ENCODE measurements at places on chromosomes 4 and X.

- no peak for DNase-seq
Measured at GRCh38 chrX:136747003-136747986, 33.4 kb downstream of the ARHGEF6 start.

GRCh38 chr4:5919571-5919970 is 26.7 kb upstream of the CRMP1 start:
- DNase-seq: no peak

DNA sequence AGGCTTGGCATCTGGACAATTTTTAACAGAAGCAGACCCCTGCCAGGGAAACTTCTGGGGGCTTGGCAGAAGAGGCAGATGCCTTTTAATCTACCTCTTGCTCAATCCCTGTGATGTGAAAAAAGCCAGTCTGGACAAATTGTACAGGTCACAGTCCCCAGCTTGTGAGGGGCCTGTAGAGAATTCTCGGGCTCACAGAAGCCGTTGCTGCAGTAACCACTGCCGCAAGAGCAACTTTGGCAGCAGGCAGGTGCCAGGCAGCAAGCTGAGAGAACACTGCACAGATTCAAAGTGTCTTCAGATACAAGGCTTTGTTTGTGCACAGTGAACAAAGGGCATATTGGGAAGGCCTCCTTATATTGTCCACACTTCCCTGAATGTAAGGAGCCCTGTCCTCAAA is 11.7 kb downstream of the GPKOW start:
- no peak for DNase-seq

DNA sequence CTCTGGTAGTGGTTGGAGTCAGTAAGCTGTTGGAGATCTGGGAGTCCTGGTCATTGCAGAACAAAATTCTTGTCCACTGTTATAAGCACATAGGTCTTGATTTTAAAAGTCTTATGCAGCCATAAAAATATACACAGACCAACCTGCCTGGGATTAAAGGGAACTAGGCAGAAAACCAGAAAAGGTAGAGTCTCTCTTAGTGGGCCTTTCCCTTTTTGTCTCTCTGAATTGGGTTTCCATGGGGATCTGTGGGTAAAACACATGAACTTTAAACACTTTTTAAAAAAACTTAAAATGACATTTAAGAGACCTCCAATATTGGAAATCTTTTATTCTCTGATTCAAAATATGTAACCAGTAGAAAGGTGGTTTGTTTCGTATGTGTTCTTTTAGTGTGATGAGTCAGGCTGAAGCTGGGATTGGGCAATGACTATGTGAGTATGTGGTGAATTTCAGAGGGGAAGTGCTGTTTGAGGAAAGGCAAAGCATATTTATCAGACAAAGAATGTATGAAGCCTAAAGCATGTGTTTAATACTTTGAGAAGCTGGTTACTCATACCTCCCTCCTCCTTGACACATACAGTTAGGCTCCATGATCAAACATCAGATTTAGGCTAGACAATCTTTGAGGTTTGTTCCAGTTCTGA is 29.6 kb downstream of the SLC16A2 start:
- DNase-seq: no peak

- DNase-seq: no peak
Measured at GRCh38 chrX:31459361-31459760, 387.5 kb upstream of the FTHL17 start.

GRCh38 chr4:119471259-119471658 is 149.3 kb upstream of the FABP2 start:
- no peak for DNase-seq

DNA sequence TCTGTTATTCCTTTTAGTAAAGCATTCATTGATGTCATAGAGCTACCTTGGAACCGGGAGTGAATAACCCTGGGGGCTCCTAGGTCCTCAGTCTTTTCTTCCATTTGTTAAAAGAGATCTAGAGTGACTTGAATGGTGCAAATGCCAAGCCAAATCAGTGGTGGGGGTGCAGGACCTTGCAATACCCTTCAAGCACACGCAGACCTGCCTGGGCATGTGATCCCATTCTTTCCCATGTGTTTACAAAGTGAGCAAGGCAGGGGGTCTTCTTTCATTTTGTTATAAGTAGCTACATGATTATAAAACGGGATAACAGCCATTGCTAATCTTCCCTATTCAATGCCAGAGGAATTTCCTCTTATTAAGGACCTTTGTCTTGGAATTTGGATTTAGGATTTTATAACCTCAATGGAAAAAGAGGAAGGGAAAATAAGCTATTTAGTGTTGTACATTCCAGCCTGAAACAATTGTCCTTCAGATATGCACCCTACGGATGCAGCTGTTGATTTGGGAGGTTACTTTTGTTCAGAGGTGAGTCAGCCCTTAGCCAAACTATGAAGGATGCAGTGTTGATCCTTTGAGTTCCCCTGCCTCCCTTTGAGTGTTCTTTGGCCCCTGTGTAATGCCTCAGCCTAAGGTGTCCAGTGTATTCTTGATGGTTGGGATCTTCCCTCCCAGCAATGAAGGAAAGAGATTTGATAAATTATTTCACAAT is 623.8 kb upstream of the HTR2C start:
- no peak for DNase-seq

- no peak for DNase-seq
Measured at GRCh38 chrX:110242371-110242770, 75.5 kb downstream of the AMMECR1 start.

- DNase-seq: no peak
Measured at GRCh38 chr4:7581477-7581876, 146.7 kb upstream of the PSAPL1 start.

DNA sequence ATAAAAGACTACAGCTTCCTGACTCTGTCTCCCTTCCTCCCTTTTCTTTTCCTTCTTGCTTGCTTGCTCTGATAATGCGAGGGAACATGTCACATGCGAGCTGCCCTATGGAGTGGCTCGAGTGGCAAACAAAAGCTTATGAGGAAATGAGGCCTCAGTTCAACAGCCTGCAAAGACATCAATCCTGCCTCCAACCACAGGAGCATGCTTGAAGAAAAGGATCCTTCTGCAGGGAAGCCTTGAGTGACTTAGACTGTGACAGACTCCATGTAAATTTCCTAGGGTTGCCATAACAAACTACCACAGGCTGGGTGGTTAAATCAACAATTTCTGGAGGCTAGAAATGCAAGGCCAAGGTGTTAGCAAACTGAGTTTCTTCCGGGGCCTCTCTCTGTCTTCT is 152.5 kb downstream of the NR3C2 start:
- DNase-seq: no peak

- DNase-seq: no peak
Measured at GRCh38 chr4:20078644-20079043, 173.1 kb upstream of the SLIT2 start.

DNA sequence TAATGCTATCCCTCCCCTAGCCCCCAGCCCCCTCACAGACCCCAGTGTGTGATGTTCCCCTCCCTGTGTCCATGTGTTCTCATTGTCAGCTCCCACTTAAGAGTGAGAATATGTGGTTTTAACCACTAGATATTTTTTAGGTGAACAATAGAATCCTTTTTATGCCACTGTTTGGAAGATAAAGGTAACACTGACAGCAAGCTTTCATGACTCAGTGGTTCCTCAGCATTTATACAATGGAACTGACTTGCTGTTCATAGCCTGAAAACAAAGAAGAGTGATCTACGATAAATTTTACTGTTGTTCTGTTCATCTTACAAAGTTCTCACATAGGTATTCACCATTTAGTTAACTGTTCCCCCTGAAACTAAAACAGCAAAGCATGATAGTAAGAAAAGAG is 147.8 kb downstream of the ARHGAP10 start:
- DNase-seq: no peak

- DNase-seq: no peak
Measured at GRCh38 chr4:158111241-158111640, 61.6 kb downstream of the GASK1B start.

- DNase-seq: no peak
Measured at GRCh38 chrX:20527558-20528011, 260.9 kb upstream of the RPS6KA3 start.

DNA sequence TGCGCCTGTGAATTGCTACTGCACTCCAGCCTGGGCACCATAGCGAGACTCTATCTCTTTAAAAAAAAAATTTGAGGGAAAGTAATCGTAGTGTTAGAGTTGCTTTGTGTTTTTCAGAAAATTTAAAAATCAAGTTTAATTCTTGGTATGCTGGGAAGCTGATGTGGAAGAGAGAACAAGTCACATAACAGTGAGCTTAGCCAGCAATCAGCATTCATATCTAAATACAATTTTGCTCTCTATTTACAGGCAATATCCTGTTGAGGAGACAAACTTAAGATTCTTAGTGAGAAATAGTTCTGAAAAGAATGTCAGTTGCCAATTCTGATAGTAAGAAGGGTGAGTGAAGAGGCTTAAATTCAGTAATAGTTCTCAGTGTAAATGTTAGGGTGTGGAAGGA is 9.6 kb upstream of the NDUFC1 start:
- DNase-seq: no peak

DNA sequence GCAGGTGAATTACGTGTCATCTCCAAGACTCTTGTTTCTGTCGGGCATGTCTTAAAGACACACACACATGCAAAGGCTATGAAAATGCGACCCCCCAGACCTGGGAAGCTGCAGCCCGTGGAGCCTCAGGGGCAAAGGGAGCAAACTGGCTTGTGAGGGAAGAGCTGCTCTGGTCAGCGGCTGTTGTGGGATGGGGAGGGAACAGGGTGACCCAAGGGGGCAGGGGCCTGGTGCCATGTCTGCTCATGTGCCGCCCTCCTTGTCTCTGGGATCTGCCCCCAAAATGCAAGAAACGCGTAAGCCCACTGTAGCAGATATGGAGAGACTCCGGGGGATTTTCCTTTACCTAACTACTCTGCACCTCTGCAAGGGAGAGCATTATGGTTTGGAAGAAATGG is 92.4 kb downstream of the PHKA2 start:
- DNase-seq: no peak

Data from stimulated activated CD4-positive, alpha-beta T cell treated with anti-CD3 and anti-CD28 coated beads, TNF-alpha, amount 100 ng/mL, for 1 hour (primary cell).